Naive B cell (primary cell): ENCODE measurements at places on chromosomes 4 and X. TPM values are rescaled to one million over a fixed set of nuclear protein-coding genes. Genes with fewer than 3 reads are reported as not detected.

Gene NPY5R
- polyA plus RNA-seq = not detected

GRCh38 chr4:56123051-56123450 lies 174.3 kb downstream of the CEP135 start:
- DNase-seq = no peak

Gene TRO
- 1.5 TPM for polyA plus RNA-seq

DNA sequence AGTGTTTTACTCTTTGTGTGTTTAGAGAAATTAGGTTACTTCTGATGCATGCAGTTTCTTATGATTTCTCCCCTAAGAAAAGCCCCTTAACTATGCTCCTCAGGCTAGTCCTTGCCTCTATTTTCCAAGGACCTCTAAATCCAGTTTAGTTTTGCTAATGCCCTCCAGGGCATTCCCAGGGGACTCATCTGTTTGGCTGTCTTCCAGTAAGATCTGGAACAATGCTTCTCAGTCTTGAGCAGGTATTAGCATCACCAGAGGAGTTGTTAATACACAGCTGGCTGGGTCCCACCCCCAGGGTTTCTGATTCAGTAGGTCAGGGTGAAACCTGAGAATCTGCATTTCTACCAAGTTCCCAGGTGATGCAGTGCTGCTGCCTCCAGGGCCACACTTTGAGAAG lies 56.9 kb downstream of the OTC start:
- no peak for DNase-seq

DNA sequence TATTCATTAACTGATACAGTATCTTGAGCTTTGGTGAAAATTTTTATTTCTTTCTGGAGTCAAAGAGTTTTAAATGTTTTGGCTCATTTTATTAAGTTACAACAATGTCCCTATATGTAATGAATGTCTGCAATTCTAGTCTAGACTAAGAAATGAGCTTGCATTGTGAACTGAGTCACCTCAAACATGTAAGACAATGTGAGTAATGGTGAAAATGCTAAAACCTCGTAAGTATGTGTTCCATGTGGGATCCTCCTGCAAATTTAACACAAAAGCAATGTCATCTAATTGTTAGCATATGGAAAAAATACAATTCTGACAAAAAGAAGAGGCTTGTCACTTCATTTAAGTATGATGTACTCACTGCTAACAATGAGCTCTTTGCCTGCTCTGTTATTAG lies 480.5 kb upstream of the FSTL5 start:
- no peak for DNase-seq

Gene TCEANC
- 10.5 TPM for polyA plus RNA-seq

DNA sequence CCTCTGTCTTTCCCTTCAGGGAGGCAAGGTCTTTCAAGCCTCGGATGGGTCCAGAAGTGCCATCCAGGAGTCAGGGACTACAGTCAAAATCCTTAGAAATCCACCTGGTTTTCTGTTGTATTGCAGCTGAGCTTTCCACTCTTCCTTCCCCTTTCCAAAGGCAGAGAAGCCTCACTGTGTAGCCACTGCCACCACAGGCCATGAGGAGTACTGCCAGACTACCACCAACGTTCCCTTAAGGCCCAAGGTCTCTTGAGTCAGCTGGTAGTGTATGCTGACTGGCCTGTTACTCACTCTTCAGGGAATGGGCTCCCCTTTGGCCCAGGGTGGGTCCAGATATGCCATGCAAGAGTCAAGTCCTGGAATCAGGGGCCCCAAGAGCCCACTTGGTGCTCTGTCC lies 1454.1 kb downstream of the PCDH19 start:
- DNase-seq = no peak

DNA sequence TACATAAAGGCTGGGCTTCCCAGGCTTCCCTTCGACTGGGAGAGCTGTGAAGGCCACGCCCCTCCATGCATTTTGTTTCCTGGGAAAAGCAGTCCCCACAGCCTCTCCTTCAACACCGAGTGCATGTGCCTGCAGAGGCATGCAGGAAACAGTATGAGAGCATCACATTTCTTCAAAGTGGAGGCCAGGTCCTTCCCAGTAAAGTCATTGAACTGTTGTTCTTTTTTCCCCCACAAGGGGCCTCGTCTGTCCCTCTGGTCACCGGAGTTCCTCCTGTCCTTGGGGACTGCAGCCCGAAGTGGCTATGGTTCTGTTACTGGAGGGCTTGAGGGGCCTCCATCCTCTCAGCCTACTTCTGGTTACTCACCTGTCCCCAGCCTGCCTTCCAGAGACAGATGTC lies 56.0 kb downstream of the RAI2 start:
- DNase-seq = no peak

Gene ZNF674
- polyA plus RNA-seq = not detected

Gene FOXP3
- not detected for polyA plus RNA-seq

DNA sequence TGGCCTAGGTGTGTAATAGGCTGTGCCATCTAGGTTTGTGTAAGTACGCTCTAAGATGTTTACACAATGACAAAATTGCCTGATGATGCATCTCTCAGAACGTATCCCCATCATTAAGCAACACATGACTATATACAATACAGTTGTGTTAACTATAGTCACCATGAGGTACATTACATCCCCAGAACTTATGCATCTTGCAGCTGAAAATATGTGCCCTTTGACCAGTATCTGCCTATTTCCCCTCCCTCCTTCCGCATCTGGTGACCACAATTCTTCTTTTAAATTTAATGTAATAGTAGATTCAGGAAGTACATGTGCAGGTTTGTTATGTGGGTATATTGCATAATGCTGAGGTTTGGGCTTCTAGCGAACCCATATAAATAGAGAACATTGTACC lies 239.8 kb upstream of the IL1RAPL1 start:
- DNase-seq = no peak

DNA sequence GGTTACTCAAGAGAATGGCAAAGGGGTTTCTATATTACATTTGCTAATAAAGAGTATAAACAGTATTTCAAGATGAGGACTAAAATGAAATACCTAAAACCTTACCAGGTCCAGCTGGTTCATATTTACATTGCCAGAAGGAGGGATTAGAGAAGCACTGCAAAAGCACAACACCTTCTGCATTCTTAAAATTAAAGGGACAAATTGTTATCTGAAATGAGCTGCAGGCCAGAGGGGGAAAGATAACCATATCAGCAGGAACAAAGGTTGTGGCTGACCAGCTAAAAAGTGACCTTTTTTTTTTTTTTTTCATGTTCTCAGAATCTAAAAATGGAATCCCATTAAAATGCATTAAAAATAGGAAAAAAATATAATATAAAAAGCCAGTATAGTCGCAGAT lies 39.7 kb downstream of the AFF2 start:
- no peak for DNase-seq
